ENCODE measurements at places on chromosomes 4 and X.

- DNase-seq: no peak
These were observed 150.8 kb upstream of the CXCL13 start for GRCh38 chr4:77454858-77455257.

DNA sequence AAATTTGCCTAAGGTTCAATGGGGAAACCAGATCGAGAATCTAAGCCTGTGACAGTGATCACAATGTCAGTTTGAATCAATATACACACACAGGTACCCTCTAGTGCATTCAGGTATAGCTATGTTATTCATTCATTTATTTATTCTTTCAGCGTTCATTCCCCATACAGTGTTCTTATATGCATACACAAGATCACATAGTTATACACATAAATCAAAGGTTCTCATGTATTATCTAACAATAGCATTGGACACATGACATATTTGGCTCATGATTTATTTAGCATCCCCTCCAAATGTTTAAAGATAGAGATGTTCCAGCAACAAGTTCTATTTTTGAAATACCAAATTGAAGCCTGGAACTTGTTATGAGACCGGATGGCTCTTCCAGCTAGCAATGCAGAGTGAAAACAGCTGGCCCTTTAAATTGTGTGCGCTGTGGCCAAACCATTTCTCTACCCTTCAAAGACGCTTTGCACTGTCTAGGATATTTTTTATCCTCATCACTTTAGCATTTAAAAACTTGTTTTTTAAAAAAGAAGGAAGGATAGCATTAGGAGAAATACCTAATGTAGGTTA is 131.0 kb downstream of the ATXN3L start:
- DNase-seq: no peak

- DNase-seq: no peak
These were observed 1.8 kb upstream of the KLHL4 start for GRCh38 chrX:87515836-87516235.

DNA sequence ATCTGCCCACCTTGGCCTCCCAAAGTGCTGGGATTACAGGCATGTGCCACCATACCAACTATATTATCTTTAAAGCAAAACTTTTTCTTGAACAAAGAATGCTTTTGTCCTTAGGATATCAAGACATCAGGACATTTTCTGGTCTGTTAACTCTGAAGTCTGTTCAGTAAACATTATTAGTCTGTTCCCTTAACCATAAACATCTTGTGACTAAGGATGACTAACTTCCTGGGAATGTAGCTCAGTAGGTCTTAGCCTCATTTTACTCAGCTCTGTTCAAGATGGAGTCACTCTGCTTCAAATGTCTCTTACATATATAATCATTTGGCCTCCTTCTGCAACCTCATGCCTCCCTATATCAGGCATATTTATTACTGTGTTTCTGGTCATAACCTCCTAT is 122.9 kb downstream of the UBE2NL start:
- no peak for DNase-seq

DNA sequence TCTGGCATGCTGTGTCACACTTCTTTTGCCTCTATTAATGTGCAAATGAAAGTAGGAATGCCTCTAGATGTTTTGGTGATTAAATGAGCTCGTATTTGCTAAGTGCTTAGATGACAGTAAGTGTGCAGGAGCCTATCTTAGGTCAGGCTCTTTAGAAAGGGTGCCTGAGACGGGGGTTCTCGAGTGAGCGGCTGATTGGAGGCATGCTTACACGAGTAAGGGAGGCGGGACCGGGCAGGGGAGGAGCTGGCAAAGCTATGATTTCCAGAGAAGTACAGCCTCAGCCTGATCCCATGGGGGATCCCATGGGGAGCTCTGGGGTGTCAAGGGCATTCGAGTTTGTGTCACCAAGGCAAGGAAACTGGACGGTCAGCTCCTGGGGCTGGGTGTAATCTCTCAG is 44.8 kb downstream of the CLDN34 start:
- DNase-seq: no peak

GRCh38 chr4:7160439-7160838 is 31.9 kb upstream of the SORCS2 start:
- no peak for DNase-seq

DNA sequence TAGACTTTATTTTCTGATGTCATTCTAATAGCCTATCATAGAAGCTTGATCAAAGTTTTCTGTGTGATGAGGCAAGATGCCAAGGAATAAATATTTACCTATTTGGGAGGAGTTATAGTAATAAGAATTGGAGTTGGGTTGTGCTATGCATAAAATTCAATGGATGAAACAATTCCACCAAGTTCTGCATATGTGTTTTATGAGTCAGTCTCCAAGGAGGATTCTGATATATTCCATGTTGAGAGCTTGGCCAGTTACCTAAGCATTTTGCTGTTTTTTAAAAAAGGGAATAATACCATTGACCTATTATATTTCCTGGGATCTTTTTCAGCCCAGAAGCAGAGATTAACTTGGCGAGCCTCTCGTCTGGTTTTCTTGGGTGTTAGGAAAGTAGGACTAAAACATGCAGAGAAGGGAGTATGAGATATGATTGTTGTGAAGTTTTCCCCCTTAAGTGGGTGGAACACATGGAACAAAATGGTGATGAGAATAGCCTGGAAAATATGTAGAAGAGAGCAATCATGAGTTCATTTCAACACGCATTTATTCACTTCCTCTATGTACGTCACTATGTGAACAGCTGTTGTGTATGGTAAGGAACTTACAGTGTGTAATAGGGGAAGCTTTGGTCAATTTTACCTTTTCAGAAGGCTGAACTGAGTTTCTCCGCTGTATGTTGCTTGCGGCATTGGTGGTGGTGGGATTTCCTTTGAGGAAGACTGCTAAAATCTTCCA is 39.2 kb downstream of the POLA1 start:
- no peak for DNase-seq

- no peak for DNase-seq
These were observed 63.2 kb upstream of the TNIP3 start for GRCh38 chr4:121227341-121227792.

- no peak for DNase-seq
These were observed 186.0 kb upstream of the FAM241A start for GRCh38 chr4:111959222-111959621.

DNA sequence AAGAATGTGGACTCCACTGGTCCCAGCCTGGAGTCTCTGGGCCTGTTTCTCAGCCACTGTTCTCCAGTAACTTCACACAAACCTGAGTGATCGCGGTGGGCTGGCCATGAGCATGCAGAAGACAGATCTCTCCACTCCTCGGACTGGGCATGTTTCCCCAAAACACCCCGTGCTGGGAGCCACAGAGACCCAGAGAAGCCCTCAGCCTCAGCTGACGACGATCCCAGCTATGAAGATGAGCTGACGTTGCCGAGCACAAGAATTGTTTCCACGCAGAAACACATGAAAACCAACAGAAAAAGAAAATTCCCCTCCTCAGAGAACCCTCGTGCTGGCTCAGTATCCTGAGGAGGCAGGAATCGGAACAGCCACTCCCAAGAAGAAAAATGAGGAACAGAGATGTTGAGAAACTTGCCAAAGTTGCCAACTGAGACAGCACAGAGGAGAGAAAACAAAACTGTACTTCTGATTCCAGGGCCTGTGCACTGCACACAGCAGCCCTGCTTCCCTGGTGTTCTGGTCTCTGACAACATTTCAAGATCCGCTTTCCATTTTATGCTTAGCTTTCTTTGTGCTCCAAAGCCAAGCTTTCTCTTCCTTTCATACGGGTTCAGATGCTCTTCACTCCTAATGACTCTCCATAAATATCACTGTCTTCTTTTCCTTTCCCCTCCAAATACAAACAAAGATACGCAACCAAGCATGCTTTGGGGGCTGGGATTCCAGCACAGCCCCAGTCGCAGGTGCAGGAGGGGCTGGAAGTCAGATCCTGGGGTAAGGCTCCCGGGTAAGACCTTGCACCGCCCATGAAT is 81.4 kb downstream of the IRF2 start:
- DNase-seq: no peak

- DNase-seq: peak; percentile 41
These were observed at the start of gene GPRIN3 for GRCh38 chr4:89307446-89308160. Gene GPRIN3, minus strand, starts transcription at chr4:89307800. Its CDS starts 57,690 bp downstream, at chr4:89250110.

DNA sequence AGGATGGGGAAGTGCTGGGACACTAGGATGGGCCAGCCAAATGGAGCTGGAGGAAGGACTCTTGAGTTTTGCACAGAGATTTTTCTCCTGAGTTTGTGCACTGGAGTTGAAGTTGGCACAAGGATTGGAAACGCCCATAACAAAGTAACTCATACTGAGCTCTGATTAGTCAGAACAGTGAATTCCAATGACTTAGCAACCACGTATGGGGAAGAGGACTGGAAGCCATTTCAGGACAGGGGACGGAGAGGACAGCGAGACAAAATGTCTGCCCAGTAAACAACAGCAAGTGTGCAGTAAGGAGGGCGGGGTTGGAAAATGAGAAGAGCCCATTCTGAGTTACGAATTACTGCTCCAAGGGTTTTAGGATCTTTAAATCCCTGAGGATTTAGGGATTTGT is 5.9 kb downstream of the RIPPLY1 start:
- DNase-seq: no peak

Measured in activated CD8-positive, alpha-beta memory T cell treated with anti-CD3 and anti-CD28 coated beads for 1 hour (primary cell).